Tibial nerve (tissue), 4 donors: ENCODE measurements at places on chromosomes 13 and 19.

GRCh38 chr13:44609137-44609536 lies 33.0 kb upstream of the TSC22D1 start:
- no peak for DNase-seq

DNA sequence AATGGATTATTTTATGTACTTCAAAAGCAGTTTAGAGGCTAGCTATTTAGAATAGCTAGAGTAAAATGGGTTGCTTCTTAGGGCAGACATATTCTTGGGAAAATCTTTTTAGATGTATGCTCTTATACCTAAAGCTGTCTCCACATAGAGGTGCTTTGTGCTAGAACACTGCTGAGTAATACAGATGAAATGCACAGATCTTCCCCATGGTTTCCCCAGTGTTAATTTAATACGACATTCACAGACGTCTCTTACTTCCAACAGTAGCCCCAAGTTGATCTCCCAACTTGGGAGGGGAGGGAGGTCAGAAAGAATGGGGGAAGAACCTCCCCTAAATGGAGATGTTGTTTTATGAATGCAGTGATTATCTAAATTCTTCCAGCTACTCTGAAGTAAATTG lies 16.9 kb downstream of the NALCN start:
- DNase-seq = no peak

GRCh38 chr19:43444531-43445287 lies 20.7 kb downstream of the LYPD3 start:
- no peak for DNase-seq

- DNase-seq = no peak
Observed at GRCh38 chr13:109751477-109751876, 34.9 kb downstream of the IRS2 start.
